ENCODE measurements at places on chromosomes 11 and 22.
A peak's percentile ranks its signal among the peaks of the same experiment; 100 is the strongest.

- no peak for DNase-seq
Observed at GRCh38 chr11:47641600-47642098, 710 bp downstream of the MTCH2 start.

DNA sequence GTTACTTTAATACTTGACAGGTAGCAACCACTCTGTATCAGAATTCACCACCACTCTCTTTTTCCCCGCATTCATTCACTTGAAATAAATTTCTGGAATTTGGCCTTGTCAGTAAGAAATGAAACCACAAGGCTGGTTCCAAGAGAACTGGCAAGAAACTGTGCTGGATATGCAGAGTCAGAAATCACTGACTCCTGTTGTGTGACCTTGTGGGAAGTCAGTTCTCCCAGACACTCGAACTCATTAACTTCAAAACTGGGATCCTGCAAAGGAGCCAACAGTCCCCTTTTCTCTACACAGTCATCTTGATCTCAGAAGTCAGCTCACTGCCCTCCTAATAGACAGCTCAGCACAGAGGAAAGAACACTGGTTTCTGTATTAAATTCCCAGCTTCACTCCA lies 142.7 kb downstream of the LRRC4C start:
- no peak for DNase-seq

GRCh38 chr11:70511345-70511744 lies 113.0 kb downstream of the CTTN start:
- DNase-seq = no peak

GRCh38 chr11:71255323-71255722 lies 2.9 kb upstream of the SHANK2 start:
- no peak for DNase-seq

- DNase-seq = no peak
Observed at GRCh38 chr22:22902247-22903001, 14.8 kb downstream of the IGLL5 start.

DNA sequence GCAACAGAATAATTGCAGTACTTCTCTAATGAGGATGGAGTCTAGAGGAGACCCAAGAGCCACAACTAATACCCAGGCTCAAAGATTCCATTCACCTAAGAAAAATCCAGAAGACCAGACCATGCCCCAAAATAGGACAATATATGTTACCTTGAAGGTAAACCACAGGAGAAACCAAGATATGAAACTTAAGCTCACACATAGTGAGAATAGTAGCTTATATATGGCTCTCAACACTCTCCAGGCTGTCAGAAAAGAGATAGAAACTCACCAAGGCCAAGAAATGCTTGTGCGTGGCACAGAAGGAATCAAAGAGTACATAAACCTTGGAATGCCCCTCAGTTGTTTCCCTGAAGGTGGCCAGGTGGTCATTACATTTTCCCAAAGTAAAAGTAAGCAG lies 9.1 kb downstream of the FAM111A start:
- DNase-seq = no peak

- DNase-seq = no peak
Observed at GRCh38 chr11:89493431-89493830, 2.3 kb upstream of the NOX4 start.

- peak; percentile 58 for DNase-seq
Observed at GRCh38 chr11:45319077-45319476, 32.9 kb upstream of the SYT13 start.

- DNase-seq = no peak
Observed at GRCh38 chr11:67256477-67257135, 9.7 kb upstream of the GRK2 start.

- DNase-seq = no peak
Observed at GRCh38 chr11:75072582-75072981, 24.1 kb downstream of the OR2AT4 start.

DNA sequence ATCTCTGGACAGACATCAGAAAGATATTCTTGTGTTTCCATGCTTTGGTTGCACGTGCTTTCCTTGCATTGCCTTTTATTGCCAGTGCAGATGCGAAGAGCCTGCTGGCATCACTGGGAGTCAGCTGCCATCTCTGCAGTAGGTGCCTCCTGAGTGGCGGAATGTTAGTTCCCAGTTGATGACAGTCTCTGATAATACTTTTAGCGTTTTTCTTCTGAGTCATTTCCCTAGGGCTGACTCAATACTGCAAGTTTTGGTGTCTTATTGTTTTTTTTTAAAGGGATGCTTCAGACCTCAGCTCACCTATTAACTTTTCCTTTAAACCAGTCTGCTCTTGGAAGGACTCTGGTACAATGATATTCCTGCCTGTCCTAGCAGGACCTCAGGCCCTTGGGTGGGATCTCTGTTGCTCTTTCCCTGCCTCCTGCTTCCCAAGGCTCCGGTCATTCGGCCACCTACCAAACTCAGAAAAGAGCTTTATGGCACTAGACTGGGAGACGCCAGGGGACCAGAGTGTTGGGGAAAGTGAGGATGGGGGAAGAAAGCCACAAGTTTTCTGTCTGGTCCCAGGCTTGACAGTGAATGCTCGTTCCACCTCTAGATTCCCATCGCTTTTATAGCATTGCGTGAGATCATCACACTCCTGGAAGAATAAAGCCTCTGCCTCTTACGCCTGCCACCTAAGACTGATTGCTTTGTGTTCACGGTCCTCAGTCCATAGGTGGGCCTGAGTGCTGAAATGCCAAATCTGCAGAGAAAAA lies 308.7 kb downstream of the DDX10 start:
- DNase-seq = no peak

GRCh38 chr11:64049509-64049908 lies 13.8 kb downstream of the FLRT1 start:
- DNase-seq = no peak
